ENCODE measurements at places on chromosomes 5 and 9. TPM values are rescaled to one million over a fixed set of nuclear protein-coding genes. Genes with fewer than 3 reads are reported as not detected.

- peak; percentile 4 for DNase-seq
These were observed 222.7 kb upstream of the ACO1 start for GRCh38 chr9:32161720-32162119.

The PCDHB15 gene
- total RNA-seq, result under 0.01 TPM

GRCh38 chr5:94613583-94613982 lies 4.8 kb downstream of the KIAA0825 start:
- peak; percentile 49 for DNase-seq

DNA sequence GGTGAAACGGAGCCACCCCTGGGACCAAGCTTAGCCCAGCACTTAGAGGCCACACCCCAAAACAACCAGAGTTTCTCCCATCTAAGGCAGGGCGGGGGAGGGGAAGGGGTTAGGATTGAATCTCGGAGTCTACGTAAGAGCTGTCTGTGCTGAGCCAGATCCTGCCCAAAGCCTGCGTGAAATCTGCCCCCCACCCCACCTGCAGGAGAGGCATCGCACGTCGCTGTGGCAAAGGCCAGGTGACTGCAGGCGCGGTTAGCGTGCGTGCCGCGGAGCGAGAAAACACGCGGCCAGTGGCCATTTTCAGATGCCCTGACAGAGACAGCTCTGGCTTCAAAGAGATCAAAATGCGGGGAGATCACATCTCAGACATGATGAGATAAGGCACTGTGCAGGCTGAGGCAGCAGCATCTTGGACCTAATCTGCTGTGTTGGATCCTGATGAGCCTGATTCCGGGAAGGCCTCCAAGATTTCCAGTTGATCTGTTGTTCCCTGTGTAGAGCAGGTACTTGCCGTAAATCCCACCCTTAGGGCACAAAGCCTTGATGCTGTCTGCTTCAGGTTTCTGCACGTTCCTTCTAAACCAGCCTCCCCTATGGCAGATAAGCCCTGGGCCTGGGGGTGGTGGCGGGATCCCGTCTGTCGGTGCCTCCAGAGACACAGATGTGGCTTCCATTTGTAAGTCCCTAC lies 2.5 kb upstream of the QSOX2 start:
- DNase-seq, result no peak

GRCh38 chr9:95974389-95974788 lies 98.9 kb downstream of the ERCC6L2 start:
- DNase-seq, result no peak

The EPB41L4A gene
- total RNA-seq, result 8.3 TPM

DNA sequence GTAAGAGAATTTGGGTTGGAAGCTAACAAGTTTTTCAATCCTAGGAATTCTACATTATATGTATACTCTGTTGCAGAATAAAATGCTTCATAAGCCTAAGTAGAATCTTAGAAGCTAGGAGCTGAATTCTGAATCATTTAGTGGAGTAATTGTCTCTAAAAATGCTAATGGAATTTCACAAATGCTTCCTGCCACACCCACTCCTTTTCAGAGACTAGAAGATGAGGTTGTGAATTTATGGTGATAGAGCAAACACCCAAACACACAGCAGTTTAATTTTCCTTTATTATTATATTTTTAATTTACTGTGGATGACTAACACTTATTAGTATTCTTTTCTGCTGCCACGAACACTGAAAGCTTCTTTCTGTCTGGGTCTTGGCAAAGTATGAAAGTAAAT lies 208.0 kb upstream of the PDE4D start:
- DNase-seq, result peak; percentile 38

The NREP gene
- 2.3 TPM for total RNA-seq

The CATSPER3 gene
- total RNA-seq, result under 0.01 TPM

The GPR21 gene
- 1.3 TPM for total RNA-seq

DNA sequence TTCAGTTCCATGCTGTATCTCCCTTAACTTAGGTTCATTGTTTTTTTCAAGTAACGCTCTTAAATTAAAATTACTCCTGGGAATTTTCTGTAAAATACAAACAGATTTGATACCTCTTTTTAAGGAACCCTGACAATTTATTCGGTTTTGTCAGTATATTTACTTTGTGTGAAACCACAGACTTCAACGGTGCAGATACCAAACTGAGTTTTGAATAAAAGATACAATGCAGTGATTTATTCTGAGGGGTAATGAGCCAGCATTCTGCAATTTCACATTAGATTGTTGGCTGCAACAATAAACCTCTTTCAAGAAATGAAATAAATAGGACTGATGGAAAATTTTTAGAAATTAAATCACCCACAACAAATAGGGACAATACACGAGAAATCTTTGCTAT lies 308.6 kb upstream of the EDIL3 start:
- DNase-seq, result no peak

DNA sequence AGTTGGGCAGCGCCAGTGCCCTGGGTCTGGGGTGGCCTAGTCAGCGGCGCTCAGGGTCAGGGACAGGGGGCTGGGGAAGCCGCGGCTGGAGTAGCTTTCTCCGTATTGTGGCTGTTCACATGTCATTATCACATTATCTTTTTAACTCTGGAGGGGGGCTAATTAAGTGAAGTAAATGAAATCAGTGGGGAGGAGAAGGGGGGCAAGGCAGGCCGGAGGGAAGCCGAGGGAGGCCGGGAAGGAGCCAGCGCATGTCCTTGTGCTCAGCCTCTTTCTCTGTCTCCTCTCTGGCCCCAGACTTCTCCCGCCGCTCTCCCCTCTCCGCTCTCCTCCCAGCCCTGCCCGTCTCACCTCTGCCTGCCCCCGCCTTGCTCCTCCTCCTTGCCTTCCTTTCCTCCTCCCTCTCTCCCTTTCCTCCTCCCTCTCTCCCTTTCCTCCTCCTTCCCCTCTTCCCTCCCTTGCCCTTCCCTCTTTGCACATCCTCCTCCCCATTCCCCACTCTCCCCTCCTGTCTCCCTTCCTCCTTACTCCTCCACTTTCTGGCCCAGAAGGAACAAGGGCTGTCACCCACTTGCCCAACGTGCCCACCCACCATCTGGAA lies 38.7 kb downstream of the ASS1 start:
- no peak for DNase-seq

The FOXI1 gene
- not detected for total RNA-seq

DNA sequence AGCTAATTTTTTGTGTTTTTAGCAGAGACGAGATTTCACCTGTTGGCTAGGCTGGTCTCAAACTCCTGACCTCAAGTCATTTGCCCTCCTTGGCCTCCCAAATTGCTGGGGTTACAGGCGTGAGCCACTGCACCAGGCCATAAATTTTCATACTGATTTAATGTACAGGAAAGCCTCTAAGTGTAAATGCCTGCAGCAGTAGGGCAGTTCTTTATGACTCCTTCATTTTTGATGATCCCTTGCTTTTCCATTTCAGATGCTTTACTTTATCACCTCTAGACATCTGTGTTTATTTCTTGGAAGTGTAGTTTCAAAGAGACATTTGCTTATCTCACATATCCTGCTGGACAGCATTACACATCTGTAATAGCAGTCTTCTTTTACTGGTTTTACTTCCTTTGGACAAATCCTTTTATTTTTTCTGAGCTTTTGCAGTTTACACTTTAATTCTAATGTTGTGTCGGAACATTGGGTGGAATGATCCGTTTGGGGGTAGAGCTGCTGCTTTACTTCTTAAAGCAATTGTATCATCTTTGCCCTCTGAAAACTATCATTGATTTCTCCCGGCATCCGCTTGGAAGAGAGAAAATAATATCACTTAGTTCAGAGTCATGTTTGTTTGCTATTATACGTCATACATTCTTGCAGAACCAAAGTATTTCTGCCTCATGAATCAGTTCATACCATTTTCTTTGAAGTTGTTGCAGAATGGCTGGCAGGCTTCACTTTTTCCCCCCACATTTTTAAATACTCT lies 36.0 kb downstream of the SCGB3A1 start:
- peak; percentile 29 for DNase-seq

DNA sequence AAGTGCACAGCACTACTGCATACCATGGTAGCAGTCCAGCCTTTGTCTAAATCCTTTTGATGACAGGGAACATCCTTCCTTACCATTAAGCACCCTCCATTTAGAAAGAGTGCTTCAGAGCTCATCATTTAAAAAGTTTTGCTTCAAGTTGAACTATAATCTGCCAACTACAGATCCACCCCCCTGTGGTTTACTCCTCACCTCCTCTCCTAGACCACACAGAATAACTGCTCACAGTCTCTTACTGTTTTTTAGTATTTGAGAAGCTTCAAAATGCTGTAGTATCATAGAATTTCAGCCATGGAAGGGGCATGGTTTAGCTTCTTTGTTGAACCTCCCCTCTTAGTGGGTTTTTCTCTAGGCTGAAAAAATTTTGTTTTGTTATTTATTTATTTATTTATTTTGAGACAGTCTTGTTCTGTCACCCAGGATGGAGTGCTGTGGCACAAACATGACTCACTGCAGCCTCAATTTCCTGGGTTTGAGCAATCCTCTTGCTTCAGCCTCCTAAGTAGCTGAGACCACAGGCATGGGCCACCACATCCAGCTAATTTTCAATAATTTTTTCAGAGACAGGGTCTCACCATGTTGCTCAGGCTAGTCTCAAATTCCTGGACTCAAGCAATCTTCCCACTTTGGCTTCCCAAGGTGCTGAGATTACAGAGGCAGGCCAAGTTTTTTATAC lies 384.3 kb upstream of the RFX3 start:
- no peak for DNase-seq

DNA sequence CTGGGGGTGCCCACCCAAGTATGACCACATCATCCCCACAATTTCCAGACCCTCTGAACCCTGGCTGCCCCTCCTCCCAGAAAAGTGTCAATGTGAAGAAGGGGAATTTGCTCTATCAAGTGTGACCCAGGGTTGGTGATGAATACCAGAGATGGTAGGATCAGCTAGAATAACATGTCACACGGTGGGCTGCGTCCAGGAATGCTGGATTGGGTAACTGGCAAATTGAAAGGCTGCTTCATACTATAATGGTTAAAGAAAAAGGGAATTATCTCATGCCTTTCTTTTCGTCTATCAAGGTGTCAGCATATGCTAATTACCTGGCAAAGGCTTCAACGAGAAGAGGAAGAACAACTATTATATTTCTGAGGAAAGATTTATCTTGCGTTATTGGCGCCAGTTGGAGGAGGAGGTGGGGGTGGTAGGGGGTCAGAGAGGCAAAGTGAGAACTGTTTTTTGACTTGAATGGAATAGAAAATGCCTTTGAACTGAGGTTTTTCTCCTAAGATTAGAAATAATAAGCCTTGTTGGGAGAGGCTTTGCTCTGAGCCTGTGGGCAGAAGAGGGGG lies 27.8 kb upstream of the ARAP3 start:
- no peak for DNase-seq

The TRIM52 gene
- 1.3 TPM for total RNA-seq

The PCDHA1 gene
- total RNA-seq, result under 0.01 TPM

DNA sequence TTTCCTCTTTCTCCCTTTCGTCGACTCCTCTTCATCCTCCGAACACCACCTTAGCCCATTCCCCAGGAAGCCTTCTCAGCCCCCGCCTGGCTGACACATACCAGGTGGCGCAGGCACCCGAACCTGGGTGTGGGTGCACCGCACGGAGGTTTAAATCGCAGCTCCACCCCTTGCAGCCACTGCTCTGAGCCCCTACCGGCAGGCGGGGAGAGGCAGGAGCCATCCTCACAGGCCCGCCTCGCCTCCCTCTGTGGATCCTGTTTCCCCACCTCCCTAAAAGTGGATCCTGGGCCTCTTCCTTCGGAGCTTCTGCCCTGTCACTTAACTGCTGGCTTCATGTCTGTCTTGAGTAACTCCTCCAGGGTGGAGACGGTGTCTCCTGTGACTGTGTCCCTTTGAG lies 110.7 kb downstream of the OLFM1 start:
- DNase-seq, result no peak

DNA sequence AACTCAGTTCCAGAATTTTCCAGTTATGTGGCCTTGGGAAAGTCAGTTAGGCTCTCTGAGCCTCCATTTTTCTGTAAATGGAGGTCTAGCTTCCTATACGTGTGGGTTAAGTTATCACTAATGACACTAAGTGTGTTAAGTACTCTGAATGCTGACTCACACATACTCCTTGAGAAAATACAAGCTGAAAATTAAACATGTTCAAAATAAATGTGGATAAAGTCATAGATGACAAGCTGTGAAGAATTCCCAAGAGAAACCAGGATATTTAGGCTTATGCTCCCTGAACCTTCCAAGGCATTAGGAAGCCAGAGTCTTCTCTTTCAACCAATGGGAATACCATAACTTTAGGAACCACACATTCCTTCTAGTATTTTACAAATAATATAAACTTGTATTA lies 58.1 kb downstream of the ABCA1 start:
- DNase-seq, result peak; percentile 60

The SPAG8 gene
- total RNA-seq, result 0.26 TPM

The FBP2 gene
- not detected for total RNA-seq

DNA sequence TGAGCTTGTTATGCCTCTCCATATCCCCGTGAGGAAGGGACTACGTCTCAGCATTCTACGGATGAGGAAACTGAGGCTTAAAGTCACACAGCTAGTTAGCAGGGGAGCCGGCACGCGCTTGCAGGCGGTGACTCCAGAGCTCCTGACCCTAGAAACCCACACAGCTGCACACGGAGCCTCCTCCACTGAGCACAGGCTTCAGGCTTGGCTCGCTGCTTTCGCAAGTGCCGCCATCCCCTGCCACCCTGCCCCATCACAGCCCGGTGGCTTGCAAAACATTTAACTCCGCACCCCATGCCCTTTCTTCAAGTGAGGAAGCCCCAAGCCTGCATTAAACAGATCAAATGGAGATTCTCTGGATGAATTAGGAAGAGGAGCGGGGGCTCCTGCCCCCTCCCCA lies 138.3 kb downstream of the HSD17B3 start:
- no peak for DNase-seq

The DRD1 gene
- total RNA-seq, result not detected

The SELENOP gene
- 17.3 TPM for total RNA-seq

DNA sequence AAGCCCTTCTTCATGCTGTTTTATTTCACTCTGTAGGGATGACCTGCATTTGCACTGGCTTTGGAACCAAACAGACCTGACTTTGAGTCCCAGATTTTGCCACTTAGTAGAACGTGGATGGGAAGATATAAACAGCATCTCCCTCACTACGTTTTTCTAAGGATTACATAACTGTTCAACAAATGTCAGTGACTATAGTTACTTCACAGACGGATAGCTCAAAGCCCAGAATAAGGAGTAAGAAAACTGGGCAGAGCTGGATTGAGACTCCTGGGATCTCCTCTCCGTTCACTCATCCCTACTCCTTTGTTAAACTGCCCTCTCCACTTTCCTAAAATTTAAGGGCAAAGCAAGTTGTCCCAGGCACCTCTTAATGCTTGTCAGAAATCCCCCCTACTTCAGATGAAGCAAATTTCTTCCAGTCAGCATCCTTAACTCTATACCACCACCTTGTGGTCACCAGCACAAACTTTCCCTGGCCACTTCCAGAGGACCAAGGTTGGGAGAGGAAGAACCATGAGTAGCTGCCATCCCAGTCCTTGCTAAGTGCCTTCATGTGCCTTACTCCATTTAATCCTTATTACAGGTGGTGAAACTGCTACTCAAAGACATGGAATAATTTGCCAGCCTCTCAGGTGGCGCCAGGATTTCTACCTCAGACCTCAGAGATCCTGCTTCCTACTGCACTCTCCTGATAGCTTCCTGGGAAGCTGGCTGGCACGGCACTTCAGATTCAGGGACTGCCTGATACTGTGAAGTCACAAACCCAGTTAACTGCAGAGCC lies 38.4 kb downstream of the EGR1 start:
- DNase-seq, result peak; percentile 76

- DNase-seq, result no peak
These were observed 294.5 kb downstream of the ARHGAP26 start for GRCh38 chr5:143064676-143065075.

GRCh38 chr5:153096381-153096780 lies 394.1 kb upstream of the GRIA1 start:
- no peak for DNase-seq

Measured in bronchial epithelial cell (primary cell).